ENCODE measurements at places on chromosomes 12 and 14. TPM values are rescaled to one million over a fixed set of nuclear protein-coding genes. Genes with fewer than 3 reads are reported as not detected.
A peak's percentile ranks its signal among the peaks of the same experiment; 100 is the strongest.

DNA sequence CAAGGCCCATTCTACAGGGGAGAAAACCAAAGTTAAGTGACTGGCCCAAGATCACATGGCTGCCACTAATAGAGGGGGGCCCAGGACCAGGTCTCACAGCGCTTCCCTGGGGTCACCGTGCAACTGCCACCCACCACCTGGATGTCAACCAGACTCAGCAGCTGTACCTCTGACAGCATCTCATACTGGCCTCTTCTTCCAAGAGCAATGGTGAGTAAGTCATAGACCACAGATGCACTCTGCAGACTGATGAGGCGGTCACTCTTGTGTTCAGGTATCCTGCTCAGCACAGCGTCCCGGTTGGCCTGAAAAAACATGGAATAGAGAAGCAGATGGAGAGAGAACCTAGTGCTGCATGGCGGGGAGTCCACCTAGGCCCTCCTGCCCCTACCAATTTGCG is 139.9 kb downstream of the TTC7B start:
- no peak overlapping the region for H3K4me3 ChIP-seq
- H3K27me3 ChIP-seq: no peaks in the 10 kb centered on the region
- no peaks in the 10 kb centered on the region for H3K36me3 ChIP-seq
- H3K27ac ChIP-seq: peak overlapping the region; percentile 26

DNA sequence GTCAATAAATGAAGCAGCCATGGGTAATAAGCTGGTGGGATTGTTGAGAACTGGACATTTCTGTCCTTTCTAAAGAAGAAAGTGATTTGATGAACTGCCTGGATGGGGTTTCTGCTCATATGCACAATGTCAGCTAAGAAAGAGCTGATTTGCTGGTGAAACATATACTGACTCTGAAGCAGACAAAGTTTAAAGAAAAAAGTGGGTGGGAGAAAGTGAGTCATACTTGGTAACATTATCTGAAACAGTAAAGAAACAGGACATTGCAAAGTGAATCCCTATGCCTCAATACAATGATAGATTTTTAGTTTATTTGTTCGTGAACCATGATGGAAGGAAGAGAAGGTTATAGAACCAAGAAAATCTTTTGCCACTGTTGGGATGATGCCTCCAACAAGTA is 95.6 kb upstream of the DNM1L start:
- H3K4me3 ChIP-seq: no peak overlapping the region
- peak; percentile 68 for DNase-seq
- no peaks in the 10 kb centered on the region for H3K36me3 ChIP-seq
- H3K27ac ChIP-seq: no peak overlapping the region
- peaks cover 20% of the 10 kb centered on the region for H3K4me1 ChIP-seq

SIRT4 gene
- not detected for total RNA-seq

- DNase-seq: peak; percentile 1
- no peaks in the 10 kb centered on the region for H3K27me3 ChIP-seq
- peaks cover 16% of the 10 kb centered on the region for H3K4me1 ChIP-seq
- H3K27ac ChIP-seq: 0 out of 2 replicates have a peak overlapping the region, but pooled peaks have one; percentile 17
- H3K4me3 ChIP-seq: no peak overlapping the region
These were observed 1.9 kb upstream of the CLEC2D start for GRCh38 chr12:9667403-9668160.

DNA sequence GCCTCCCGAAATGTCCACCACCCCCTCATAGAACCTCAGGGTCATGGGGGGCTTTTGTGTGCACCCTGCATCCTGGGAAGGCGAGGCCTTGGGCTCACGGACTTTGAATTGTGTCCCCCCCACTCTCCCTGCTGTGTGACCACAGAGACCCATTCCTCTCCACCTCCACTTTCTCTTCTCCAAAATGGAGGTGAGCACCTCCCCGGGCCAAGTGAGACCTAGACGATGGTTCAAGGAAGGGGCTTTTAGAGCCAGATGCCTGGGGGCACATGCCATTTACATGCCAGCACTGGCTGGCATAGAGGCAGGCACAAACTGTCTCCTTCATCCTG is 33.5 kb downstream of the CYP46A1 start:
- no peaks in the 10 kb centered on the region for H3K36me3 ChIP-seq
- no peak overlapping the region for H3K27ac ChIP-seq
- H3K27me3 ChIP-seq: peaks cover 3% of the 10 kb centered on the region
- no peak overlapping the region for H3K4me3 ChIP-seq
- DNase-seq: no peak

CIDEB gene
- 0.51 TPM for total RNA-seq

- H3K27ac ChIP-seq: no peak overlapping the region
- DNase-seq: peak; percentile 27
- H3K4me1 ChIP-seq: peaks cover 17% of the 10 kb centered on the region
- H3K27me3 ChIP-seq: no peaks in the 10 kb centered on the region
- H3K36me3 ChIP-seq: no peaks in the 10 kb centered on the region
- no peak overlapping the region for H3K4me3 ChIP-seq
These were observed 176.0 kb upstream of the DYRK2 start for GRCh38 chr12:67472539-67472938.

DNA sequence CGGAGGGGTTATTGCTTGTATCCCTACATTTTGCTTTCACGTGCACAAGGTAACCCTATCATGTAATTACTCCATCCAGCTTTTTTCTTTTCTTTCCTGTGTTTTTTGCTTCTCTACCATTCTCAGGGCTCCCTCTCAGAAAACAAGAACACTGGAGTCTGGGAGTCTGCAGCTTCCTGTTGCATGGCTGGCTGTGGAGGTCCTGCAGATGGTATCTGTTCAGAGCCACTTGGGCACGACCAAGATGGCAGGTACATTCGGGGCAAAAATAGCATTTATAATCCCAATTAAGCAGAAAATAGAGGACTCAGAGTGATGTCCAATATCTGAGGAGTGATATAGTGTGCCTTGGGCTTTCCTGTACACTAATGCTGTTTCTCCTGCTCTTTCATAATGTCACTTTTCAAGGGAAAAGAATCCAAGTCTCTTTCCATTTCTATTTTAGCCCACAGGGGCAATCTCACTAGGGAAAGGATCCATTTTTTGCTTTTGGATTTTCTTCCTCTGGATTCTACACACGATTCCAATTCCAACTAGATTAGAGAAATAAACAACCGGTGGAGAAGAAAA is 3.2 kb upstream of the NUMB start:
- peak overlapping the region; percentile 99 for H3K27ac ChIP-seq
- H3K36me3 ChIP-seq: no peaks in the 10 kb centered on the region
- H3K4me3 ChIP-seq: peak overlapping the region; percentile 59
- no peak for DNase-seq
- H3K27me3 ChIP-seq: no peaks in the 10 kb centered on the region

CCDC184 gene
- 1.0 TPM for total RNA-seq

MARCHF9 gene
- 0.97 TPM for total RNA-seq

WNT1 gene
- total RNA-seq: not detected

GRCh38 chr14:58287607-58288042 is 10.7 kb upstream of the ARID4A start:
- no peak overlapping the region for H3K4me3 ChIP-seq
- DNase-seq: no peak
- H3K4me1 ChIP-seq: peaks cover 27% of the 10 kb centered on the region
- H3K36me3 ChIP-seq: peaks cover 88% of the 10 kb centered on the region
- no peak overlapping the region for H3K27ac ChIP-seq

GRCh38 chr12:58592475-58593207 is 327.7 kb downstream of the LRIG3 start:
- H3K27me3 ChIP-seq: no peaks in the 10 kb centered on the region
- H3K27ac ChIP-seq: no peak overlapping the region
- DNase-seq: no peak

SLC7A8 gene
- total RNA-seq: 6.7 TPM

DNA sequence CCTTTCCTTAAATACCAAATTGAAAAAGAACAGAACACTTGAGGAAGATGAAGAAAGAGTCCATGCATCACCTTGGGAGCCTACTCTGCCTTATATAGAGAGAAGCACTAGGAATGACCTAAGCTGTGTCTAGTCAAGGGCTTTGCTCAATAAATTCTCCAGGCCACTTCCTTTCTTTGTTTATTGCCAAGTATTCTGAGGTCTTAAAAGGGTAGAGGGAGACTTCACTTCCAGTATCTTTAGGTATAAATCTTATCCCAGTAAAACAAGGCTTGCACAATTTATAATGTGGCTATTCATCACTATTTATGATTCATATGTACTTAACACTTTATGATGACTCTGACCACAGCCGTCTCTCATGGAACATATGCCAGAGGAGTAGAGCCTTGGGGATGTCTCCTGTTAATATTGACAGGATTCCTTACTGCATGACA is 85.1 kb upstream of the ARHGAP5 start:
- peak; percentile 85 for DNase-seq
- peak overlapping the region; percentile 60 for H3K27ac ChIP-seq
- no peaks in the 10 kb centered on the region for H3K27me3 ChIP-seq
- no peaks in the 10 kb centered on the region for H3K36me3 ChIP-seq

GRCh38 chr12:32062881-32063280 is 43.8 kb upstream of the BICD1 start:
- no peak for DNase-seq
- H3K4me3 ChIP-seq: no peak overlapping the region
- no peak overlapping the region for H3K27ac ChIP-seq

DNA sequence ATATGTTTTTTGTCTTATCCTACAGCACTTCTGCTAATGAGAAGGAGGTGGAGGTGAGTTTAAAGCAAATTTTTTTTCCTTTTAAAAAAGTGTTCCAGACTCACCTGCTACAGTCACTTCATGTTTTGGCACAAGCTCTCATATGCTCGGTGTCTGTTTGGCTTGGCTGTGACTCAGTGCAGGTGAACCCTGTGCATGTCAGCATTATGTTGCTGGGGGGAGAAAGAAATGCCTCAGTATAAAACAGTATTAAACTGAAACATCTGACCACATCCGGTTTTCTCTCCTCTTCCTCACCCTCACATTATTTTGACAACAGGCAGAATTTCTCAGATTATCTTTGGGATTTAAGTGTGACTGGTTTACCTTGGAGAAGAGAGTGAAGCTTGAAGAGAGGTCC is 105.2 kb downstream of the DNAI7 start:
- DNase-seq: no peak
- no peaks in the 10 kb centered on the region for H3K4me1 ChIP-seq
- no peaks in the 10 kb centered on the region for H3K36me3 ChIP-seq
- H3K4me3 ChIP-seq: no peak overlapping the region

SRGAP1 gene
- 13.0 TPM for total RNA-seq

KRT6C gene
- total RNA-seq: not detected

DNA sequence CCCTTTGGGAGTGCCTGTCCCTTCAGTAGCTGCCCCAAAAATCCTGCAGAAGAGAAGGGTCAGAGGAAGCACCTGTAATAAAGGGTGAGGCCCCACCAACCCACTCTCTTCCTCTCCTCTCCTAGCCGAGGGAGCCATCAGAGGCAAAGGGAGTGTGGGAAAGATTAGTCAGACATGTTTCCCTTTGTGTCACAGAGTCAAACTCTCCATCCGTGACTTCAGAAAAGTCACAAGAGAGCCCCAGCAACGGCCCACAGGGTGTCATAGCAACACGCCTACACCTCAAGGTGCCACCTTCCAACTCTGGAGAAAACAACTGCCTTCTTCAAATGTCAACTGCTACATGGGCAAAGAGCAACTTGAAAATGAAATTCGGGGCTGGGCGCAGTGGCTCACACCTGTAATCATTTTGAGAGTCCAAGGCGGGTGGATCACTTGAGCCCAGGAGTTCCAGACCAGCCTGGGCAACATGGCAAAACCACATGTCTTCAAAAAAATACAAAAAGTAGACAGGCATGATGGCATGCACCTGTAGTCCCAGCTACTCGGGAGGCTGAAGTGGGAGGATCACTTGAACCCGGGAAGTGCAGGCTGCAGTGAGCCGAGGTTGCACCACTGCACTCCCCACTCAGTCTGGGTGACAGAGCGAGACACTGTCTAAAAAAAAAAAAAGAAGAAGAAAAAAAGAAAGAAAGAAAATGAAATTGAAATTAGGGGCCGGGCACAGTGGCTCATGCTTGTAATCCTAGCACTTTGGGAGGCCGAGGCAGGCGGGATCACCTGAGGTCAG is 17.7 kb upstream of the CD27 start:
- DNase-seq: no peak
- peaks cover 21% of the 10 kb centered on the region for H3K4me1 ChIP-seq
- no peak overlapping the region for H3K27ac ChIP-seq
- no peaks in the 10 kb centered on the region for H3K36me3 ChIP-seq
- H3K4me3 ChIP-seq: no peak overlapping the region
- no peaks in the 10 kb centered on the region for H3K27me3 ChIP-seq

GRCh38 chr14:53979113-53979681 is 22.6 kb upstream of the BMP4 start:
- H3K4me1 ChIP-seq: no peaks in the 10 kb centered on the region
- no peaks in the 10 kb centered on the region for H3K36me3 ChIP-seq
- no peak overlapping the region for H3K27ac ChIP-seq
- H3K4me3 ChIP-seq: no peak overlapping the region

DNA sequence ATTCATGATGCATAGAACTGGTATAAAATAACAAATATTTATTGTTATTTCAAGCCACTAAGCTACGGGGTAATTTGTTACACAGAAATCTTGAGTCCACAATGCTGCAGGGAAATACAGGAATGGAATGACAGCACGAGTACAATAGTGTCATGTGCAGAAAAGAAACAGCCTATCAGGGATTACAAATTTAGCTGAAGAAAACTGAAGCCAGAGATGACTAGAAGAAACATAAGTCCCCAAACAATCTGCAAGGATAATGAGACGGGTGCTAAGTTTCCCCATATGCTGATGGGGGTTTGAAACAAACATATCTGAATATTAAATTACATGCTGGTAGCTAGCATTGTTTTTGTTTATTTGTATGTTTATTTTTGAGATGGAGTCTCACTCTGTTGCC is 8.9 kb downstream of the ARMH4 start:
- DNase-seq: no peak
- no peaks in the 10 kb centered on the region for H3K4me1 ChIP-seq
- no peak overlapping the region for H3K4me3 ChIP-seq
- H3K36me3 ChIP-seq: no peaks in the 10 kb centered on the region
- no peak overlapping the region for H3K27ac ChIP-seq

DNA sequence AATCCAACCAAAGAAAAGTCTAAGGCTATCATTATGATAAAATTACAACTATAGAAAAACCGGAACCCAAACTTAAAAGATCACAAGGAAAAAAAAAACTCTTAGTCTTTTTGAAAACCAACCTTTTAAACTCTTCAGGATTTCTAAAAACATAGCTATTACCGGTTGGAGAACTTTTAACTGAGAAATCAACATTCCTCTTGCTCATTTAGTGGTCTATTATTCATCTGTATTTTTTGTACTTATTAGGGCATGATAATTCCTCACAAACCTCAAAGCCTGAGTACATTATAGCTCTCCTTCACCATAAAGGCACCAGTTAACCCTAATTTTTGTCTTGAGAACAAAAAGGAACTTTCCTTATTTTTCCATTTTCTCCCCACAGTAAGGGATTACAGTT is 10.4 kb downstream of the LUM start:
- H3K36me3 ChIP-seq: peaks cover 36% of the 10 kb centered on the region
- H3K27ac ChIP-seq: peak overlapping the region; percentile 18
- DNase-seq: peak; percentile 48
- H3K27me3 ChIP-seq: no peaks in the 10 kb centered on the region
- peaks cover 48% of the 10 kb centered on the region for H3K4me1 ChIP-seq
- H3K4me3 ChIP-seq: no peak overlapping the region

OR4E2 gene
- total RNA-seq: not detected
